ENCODE measurements at places on chromosomes 12 and 14.

DNA sequence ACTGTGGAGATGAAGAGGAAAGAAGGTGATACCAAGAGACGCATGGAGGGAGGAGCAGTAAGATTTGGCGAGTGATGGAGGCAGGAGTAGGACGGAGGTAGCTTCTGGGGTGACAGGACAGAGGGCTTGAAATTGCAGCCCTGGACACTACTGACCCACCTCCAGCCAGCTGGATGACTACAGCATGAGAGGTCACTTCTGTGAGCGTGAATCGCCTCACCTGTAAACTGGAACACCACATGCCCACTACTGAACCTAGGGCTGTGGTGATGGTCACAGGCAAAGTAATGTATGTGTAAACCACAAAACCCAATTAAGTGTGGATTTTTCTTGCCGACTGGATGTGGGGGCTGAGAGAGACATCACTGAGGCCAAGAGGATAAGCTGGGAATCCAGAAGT is 6.6 kb upstream of the KRT4 start:
- DNase-seq: no peak

GRCh38 chr12:52613384-52614030 is 4.9 kb downstream of the KRT73 start:
- no peak for DNase-seq

- DNase-seq: no peak
Measured at GRCh38 chr14:47150267-47150666, 498.7 kb upstream of the RPL10L start.

GRCh38 chr12:1593174-1594005 is 991 bp downstream of the FBXL14 start:
- DNase-seq: no peak

DNA sequence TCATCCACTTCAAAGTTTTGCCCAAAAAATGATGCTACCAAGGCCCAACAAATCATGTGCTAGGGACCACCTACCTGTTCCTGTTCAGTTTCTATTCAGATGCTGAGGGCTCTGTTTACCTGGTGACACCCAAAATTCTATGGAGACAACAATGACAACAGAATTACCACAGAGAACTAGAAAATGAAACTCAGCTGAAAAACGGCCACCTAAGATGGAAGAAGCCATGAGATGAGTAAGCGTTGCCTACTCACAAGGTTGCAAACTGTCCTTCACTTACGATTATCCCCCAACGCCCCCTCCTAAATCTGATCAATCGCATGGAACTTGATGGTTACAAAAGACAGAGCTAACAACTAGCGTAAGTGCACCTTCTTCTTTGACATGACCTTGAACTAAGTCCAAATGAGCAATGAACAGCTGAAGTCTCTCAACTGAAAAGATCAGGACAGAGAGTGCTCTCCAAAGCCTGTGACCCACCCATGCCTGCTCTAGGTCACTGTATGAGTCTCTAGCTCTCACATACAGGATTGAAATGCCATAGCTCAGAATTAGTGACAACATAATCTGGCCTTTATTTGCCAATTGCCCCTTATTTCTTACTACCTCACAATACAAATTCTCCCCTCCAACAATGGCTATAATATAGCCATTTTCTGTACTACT is at the start of gene RNASE11:
TSS of gene RNASE11 (minus strand) at position 513 of the 666 bp plus-strand sequence.
- DNase-seq: no peak

- DNase-seq: no peak
Measured at GRCh38 chr12:38374751-38375150, 58.2 kb downstream of the ALG10B start.

Measured in keratinocyte (primary cell).